Mesothelial cell of epicardium (in vitro differentiated cells): ENCODE measurements at places on chromosomes 1 and 21.

DNA sequence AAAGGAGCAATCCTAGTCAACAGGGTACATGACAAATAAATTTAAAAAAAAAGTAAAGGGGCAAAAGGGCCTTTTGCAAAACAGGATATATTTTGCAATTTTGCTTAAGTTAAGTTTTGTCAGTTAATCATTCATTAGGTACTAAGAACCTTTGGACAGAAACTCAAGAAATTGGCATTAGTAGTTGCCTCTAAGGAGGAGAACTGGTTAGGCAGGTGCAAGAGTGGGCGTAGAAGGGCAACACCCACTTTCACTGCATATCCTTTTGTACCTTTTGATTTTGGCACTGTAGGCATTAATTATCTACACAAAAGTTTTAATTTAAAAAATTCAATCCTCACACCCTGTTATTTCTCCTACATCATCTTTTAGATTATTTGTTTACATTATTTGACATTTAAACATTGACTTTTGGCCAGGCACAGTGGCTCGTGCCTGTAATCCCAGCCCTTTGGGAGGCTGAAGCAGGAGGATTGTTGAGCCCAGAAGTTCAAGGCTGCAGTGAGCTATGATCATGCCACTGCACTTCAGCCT, 4.3 kb downstream of the DDAH1 start:
- H3K27me3 ChIP-seq: no peaks in the 10 kb centered on the region
- H3K27ac ChIP-seq: no peak overlapping the region
- no peaks in the 10 kb centered on the region for H3K36me3 ChIP-seq
- DNase-seq: no peak
- H3K4me1 ChIP-seq: peaks cover 35% of the 10 kb centered on the region

- no peaks in the 10 kb centered on the region for H3K27me3 ChIP-seq
- no peaks in the 10 kb centered on the region for H3K36me3 ChIP-seq
- H3K4me3 ChIP-seq: no peak overlapping the region
- H3K4me1 ChIP-seq: no peaks in the 10 kb centered on the region
- no peak overlapping the region for H3K27ac ChIP-seq
Measured at GRCh38 chr1:79204779-79205479, 198.4 kb upstream of the ADGRL4 start.

DNA sequence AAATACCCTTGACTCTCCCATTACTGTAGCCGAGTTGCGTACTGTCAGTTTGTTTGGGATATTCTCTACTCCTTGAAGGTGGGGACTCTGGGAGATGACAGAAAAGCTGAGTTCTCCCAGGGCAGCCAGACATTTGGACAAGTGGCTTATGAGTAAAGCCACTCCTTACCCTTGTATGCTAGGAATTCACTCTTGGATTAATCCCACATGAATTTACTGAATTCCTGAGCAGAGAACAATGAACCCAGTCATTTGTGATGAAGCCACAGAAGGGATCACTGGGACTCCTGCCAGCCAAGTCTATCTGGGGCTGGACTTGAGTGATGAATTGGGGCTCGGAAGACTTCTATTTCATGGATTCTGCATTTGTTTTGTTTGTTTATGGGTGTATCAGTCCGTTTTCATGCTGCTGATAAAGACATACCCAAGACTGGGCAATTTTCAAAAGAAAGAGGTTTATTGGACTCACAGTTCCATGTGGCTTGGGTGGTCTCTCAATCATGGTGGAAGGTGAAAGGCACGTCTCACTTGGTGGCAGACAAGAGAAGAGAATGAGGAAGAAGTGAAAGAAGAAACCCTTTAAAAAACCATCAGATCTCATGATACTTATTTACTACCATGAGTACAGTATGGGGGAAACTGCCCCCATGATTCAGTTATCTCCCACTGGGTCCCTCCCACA, 25.1 kb downstream of the C1orf116 start:
- peaks cover 29% of the 10 kb centered on the region for H3K4me1 ChIP-seq
- no peak for DNase-seq
- peaks cover 15% of the 10 kb centered on the region for H3K27me3 ChIP-seq
- no peak overlapping the region for H3K4me3 ChIP-seq
- peaks cover 3% of the 10 kb centered on the region for H3K36me3 ChIP-seq

DNA sequence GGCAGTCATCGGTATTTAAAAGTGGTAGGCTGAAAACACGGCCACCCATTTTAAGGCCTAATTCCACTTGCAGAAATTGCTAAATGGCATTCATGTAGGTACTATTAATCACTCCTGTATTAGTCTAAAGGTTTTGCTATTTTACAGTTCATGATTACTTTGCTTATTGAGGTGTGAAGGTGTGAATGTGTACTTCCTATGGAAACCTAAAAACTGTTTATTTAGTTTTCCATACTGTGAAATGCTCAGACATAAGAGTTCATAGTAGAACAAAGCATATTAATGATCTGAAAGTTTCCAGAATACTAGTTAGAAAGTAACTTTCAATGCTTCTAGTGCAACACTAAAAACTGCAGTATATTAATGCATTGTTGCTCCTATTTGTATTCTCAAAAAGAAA, 69.8 kb downstream of the ITGB3BP start:
- DNase-seq: no peak
- H3K27me3 ChIP-seq: no peaks in the 10 kb centered on the region
- H3K27ac ChIP-seq: no peak overlapping the region
- H3K4me3 ChIP-seq: no peak overlapping the region
- peaks cover 2% of the 10 kb centered on the region for H3K36me3 ChIP-seq

DNA sequence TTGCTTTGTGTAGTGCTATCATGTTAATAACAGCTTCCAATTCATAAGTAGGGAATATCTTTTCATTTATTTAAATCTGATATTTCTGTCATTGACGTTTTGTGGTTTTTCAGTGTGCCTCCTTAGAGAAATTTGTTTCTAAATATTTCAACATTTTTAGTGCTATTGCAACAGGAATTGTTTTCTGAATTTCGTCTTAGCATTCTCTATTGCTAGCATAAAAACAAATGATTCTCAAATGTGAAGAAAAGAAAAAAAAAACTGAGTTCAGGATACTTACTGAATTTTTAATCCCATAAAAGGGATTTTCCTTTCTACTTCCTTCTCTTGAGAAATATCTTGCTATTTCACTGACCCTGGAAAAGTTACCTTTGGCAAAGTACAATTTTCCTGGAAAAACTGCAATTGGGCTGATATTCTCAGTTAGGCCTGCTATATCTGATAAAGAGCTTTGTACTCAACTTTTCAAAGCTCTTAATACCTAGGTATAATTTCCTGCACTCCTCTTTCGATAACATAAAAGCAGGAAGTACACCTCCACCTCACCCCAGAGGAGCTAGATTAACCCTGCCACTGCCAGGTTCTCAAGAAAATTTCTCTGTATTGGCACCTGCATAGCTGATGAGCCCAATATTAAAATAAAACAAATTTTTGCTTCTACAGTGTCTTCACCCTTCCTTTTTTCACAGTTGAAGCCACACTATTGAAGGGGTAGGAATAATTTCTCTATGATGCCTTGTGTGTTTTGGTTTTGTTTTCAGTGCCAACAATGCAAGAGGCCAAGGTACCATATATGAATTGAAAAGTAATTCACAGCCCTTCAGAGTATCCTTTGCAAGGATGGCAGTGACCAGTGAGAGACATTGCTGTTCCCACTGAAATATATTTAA, 35.6 kb downstream of the PTPN14 start:
- no peak overlapping the region for H3K4me3 ChIP-seq
- no peaks in the 10 kb centered on the region for H3K27me3 ChIP-seq
- H3K4me1 ChIP-seq: peaks cover 63% of the 10 kb centered on the region

- peaks cover 31% of the 10 kb centered on the region for H3K36me3 ChIP-seq
- H3K4me1 ChIP-seq: no peaks in the 10 kb centered on the region
- H3K27ac ChIP-seq: no peak overlapping the region
- DNase-seq: no peak
Measured at GRCh38 chr1:55896210-55896609, 681.0 kb upstream of the USP24 start.

DNA sequence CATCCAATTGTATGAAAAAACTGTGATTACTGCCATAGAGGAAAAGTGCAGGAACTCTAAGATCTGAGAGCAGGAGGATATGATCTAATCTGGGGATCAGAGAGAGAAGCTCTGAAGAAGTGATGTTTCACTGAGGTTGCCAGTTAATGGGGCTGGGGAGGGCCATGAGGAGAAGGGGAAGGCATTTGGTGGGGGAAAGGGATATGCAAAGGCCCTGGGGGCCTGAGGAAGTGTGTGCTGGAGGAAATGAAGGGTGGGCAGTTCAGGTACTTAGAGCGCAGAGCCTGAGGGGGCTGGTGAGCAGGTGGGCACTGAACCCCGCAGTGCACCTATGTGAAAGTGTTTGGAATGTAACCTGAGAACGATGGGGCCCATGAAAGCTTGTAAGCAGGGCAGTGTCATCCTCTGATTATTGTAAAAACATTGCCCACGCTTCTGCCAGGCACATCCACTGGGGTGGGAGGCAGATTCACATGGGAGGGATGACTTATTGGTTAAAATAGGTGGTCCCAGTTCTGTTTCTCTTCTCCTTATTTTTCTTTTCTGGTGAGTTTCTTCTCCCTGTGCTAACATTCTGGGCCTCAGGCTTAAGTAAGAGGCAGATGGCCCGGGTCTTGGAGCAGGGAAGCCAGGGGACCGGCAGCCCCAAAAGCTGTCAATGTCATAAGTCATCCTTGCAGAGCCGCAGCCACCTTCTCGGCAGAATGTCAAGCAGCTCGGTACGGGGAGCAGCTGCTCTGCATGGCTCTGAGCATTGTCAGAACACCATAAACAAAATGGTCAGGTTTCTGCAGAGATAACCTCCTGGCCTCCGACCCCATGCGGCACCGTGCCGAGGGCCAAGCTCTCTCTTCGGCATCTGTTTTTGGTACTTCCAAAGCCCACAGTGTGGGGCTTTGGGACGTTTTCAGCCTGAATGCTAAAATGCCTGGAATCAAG, 492.0 kb upstream of the VAMP3 start:
- DNase-seq: no peak
- no peak overlapping the region for H3K27ac ChIP-seq
- H3K36me3 ChIP-seq: no peaks in the 10 kb centered on the region
- H3K27me3 ChIP-seq: peaks cover 31% of the 10 kb centered on the region
- no peaks in the 10 kb centered on the region for H3K4me1 ChIP-seq

DNA sequence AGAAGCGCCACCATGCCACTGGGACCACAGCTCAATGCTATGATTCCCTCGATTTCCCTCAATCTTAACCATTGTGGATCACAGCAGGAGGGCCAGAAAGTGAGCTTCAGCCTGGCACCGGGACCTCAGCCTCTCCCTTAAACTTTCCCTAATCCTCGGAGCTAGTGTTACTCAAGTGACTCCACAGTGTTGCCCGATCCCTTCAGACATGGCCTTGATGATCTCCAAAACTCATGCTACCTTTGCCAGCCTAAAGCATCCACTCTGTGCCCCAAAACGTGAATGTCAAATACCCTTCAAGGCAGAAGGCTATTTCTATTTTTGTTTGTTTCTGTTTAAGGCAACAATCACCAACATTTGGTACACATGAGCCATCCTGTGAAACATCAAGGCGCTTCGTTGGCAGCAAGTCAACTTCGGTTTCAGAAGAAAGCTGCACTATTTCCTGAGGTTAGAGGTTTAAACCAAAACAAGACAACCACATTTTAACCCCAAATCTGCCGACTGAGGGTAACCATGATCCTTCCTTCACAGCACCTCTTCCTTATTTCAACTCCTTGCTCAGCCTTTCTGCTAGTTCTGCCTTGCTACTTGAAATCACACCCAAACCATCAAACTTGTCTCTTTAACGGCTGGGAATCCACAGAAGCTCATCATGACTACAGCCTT, 94.4 kb upstream of the KRTAP19-8 start:
- H3K4me3 ChIP-seq: no peak overlapping the region
- peaks cover 43% of the 10 kb centered on the region for H3K36me3 ChIP-seq
- DNase-seq: no peak
- no peaks in the 10 kb centered on the region for H3K27me3 ChIP-seq
- H3K27ac ChIP-seq: no peak overlapping the region

- no peaks in the 10 kb centered on the region for H3K27me3 ChIP-seq
- H3K36me3 ChIP-seq: peaks cover 51% of the 10 kb centered on the region
- no peaks in the 10 kb centered on the region for H3K4me1 ChIP-seq
- H3K27ac ChIP-seq: peak overlapping the region; percentile 47
Measured at GRCh38 chr1:23282957-23283356, 61.1 kb downstream of the HNRNPR start.

- peak overlapping the region; percentile 96 for H3K27ac ChIP-seq
- DNase-seq: no peak
- no peak overlapping the region for H3K4me3 ChIP-seq
- peaks cover 42% of the 10 kb centered on the region for H3K4me1 ChIP-seq
- peaks cover 2% of the 10 kb centered on the region for H3K36me3 ChIP-seq
Measured at GRCh38 chr21:35257413-35257812, 208.3 kb upstream of the RUNX1 start.

GRCh38 chr1:16208270-16208987, 4.0 kb downstream of the ARHGEF19 start:
- no peaks in the 10 kb centered on the region for H3K27me3 ChIP-seq
- peaks cover 43% of the 10 kb centered on the region for H3K4me1 ChIP-seq
- H3K36me3 ChIP-seq: peaks cover 10% of the 10 kb centered on the region

GRCh38 chr1:231951374-231951773, 324.8 kb downstream of the DISC1 start:
- no peaks in the 10 kb centered on the region for H3K27me3 ChIP-seq
- no peak overlapping the region for H3K4me3 ChIP-seq
- DNase-seq: no peak
- H3K4me1 ChIP-seq: peaks cover 28% of the 10 kb centered on the region
- H3K36me3 ChIP-seq: peaks cover 10% of the 10 kb centered on the region

DNA sequence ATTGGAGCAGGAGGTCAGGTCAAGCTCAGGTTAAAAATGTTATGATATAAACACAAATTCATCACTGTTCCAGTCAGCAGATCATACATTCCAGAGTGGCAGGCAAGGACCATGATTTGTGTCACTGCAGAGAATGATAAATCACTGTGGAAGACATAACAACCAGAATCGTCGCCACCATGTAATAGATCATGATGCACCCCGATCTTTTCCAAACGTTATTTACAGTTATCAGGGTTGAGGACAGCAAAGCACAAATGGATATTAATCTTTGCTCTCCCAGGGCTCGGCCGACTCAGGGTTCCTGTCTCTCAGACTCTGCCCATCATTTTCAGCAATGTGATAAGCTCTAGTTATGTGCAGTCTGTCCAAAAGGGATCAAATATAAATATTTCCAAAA, 122.7 kb downstream of the ZBTB18 start:
- H3K4me3 ChIP-seq: no peak overlapping the region
- DNase-seq: no peak
- peaks cover 42% of the 10 kb centered on the region for H3K4me1 ChIP-seq
- H3K27me3 ChIP-seq: no peaks in the 10 kb centered on the region

- H3K36me3 ChIP-seq: no peaks in the 10 kb centered on the region
- H3K27ac ChIP-seq: no peak overlapping the region
- DNase-seq: no peak
- H3K4me1 ChIP-seq: peaks cover 4% of the 10 kb centered on the region
- H3K27me3 ChIP-seq: peaks cover 9% of the 10 kb centered on the region
- no peak overlapping the region for H3K4me3 ChIP-seq
Measured at GRCh38 chr1:206883876-206884275, 13.4 kb upstream of the IL24 start.

DNA sequence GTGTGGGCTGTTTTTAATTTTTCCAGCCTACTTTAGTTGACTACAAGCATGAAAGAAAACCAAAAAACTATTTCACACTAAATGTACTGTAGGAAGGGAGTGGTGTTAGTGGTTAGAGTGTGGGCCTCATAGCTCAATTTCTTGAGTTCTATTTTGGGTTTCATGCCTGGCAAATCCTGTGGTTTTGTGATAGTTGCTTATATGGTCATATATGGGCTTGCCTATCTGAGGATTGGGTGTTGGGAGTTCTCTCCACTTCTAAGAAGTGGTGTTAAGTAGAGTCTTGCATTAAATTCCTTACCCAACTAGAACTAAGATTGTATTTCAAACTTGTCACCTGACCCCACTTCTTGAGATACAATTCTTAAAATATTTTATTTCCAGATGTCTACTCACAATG, 37.8 kb upstream of the COL11A1 start:
- H3K4me3 ChIP-seq: no peak overlapping the region
- DNase-seq: no peak
- no peaks in the 10 kb centered on the region for H3K27me3 ChIP-seq
- H3K27ac ChIP-seq: no peak overlapping the region
- H3K36me3 ChIP-seq: no peaks in the 10 kb centered on the region
- no peaks in the 10 kb centered on the region for H3K4me1 ChIP-seq
